ENCODE measurements at places on chromosomes 7 and 10.
A peak's percentile ranks its signal among the peaks of the same experiment; 100 is the strongest.

DNA sequence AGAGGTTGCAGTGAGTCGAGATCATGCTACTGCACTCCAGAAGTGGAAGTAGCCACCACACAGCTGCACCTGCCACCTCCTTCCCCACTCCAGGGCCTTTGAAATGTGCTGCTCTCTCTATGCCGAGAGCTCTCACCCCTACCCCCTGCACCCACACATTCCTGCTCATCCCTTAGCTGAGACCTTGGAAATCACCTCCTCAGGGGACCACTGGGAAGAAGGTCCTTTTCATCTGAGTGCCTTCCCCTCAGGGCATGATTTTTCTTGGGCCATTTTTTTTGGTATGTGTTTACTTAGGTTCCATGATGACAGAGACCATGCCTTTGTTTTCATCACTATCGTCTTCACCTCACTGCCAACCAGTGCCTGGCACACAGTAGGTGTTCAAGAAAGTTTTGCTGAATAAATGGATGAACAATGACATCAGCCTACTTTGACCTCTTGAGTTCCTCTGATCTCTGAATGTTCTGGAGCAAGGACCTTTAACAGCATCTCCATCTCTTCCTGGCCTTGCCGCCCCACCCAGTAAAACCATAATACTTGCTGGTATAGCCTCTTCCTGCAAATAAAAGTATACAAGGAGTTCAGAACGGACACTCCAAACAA lies 166.6 kb upstream of the KLF14 start:
- H3K4me1 ChIP-seq = peaks cover 100% of the 10 kb centered on the region
- no peak for DNase-seq
- H3K36me3 ChIP-seq = peaks cover 85% of the 10 kb centered on the region
- peak overlapping the region; percentile 94 for H3K27ac ChIP-seq
- H3K27me3 ChIP-seq = peaks cover 91% of the 10 kb centered on the region

GRCh38 chr7:20214921-20215669 lies 2.1 kb downstream of the MACC1 start:
- no peak overlapping the region for H3K4me3 ChIP-seq
- H3K36me3 ChIP-seq = no peaks in the 10 kb centered on the region
- H3K27me3 ChIP-seq = no peaks in the 10 kb centered on the region
- no peak for DNase-seq

GRCh38 chr10:75428434-75429158 lies 2.8 kb upstream of the LRMDA start:
- peaks cover 10% of the 10 kb centered on the region for H3K4me1 ChIP-seq
- peaks cover 30% of the 10 kb centered on the region for H3K27me3 ChIP-seq
- no peak for DNase-seq

GRCh38 chr10:71347587-71348395 lies 28.7 kb downstream of the SLC29A3 start:
- no peak overlapping the region for H3K27ac ChIP-seq
- no peak for DNase-seq
- no peak overlapping the region for H3K4me3 ChIP-seq
- peaks cover 12% of the 10 kb centered on the region for H3K4me1 ChIP-seq
- peaks cover 24% of the 10 kb centered on the region for H3K27me3 ChIP-seq

- H3K4me3 ChIP-seq = no peak overlapping the region
- H3K36me3 ChIP-seq = peaks cover 32% of the 10 kb centered on the region
- no peaks in the 10 kb centered on the region for H3K27me3 ChIP-seq
- DNase-seq = no peak
- H3K27ac ChIP-seq = no peak overlapping the region
Measured at GRCh38 chr7:77879272-77879671, 80.7 kb downstream of the PHTF2 start.

GRCh38 chr7:5282543-5283316 lies at the start of gene SLC29A4:
SLC29A4 (plus strand) TSS chr7:5282943; CDS start chr7:5287817, 4,874 bp downstream.
- no peak for DNase-seq
- 0 out of 2 replicates have a peak, but pooled peaks cover 4% of the 10 kb centered on the region for H3K4me1 ChIP-seq
- no peak within 1 kb of the TSS for H3K27ac ChIP-seq
- H3K4me3 ChIP-seq = no peak within 1 kb of the TSS
- no peaks in the 10 kb centered on the region for H3K36me3 ChIP-seq
- peaks cover 8% of the 10 kb centered on the region for H3K27me3 ChIP-seq

DNA sequence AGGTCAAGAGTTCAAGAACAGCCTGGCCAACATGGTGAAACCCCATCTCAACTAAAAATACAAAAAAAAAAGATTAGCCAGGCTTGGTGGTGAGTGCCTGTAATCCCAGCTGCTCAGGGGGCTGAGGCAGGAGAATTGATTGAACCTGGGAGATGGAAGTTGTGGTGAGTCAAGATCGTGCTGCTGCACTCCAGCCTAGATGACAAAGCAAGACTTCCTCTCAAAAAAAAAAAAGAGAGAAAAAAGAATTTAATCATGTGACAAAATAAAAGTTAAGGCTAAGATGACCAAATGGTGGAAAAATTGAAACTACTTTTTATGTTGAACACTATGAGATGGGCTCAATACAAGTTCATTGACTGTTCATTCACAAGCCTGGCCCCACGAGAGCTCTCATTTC lies 141.1 kb upstream of the WDR11 start:
- H3K27ac ChIP-seq = no peak overlapping the region
- no peaks in the 10 kb centered on the region for H3K36me3 ChIP-seq
- H3K27me3 ChIP-seq = no peaks in the 10 kb centered on the region

DNA sequence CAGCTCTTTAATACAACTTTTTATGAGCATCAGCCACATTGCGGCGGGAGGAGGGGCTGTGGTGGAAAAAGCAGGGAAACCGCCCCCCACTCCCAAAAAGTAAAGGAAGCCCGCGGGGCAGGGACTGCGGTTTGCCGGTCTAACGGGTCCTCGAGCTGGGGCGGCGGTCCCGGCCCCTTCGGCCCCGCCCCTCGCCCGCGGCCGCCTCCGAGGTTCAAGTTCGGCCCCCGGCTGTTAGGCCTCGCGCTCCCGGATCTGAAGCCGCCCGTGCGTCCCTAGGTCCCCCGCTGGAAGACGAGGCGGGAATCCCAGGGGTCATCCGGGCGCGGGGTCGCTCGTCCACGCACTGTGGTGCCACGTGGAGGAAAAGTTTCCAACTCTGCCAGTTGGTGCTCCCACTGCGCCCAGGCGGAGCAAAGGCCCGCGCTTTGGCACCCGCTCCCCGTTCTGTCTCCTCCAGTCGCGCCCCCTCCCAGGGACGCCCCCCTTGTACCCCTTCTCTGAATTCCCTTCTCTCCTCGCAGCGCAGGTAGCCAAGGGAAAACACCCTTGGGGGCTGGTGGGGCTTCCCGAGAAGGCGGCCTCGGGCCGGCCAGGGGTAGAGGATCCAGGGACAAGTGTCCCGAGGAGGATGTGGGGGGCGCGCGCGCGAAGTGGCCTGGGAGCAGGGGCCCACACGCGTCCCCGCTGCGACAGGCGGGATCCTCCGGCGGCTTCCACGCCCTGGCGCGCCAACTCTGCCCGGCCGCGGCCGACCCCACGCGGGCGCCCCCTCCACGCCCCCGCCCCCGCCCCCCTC lies 798 bp upstream of the AUTS2 start:
- no peaks in the 10 kb centered on the region for H3K36me3 ChIP-seq
- no peak overlapping the region for H3K27ac ChIP-seq
- peak overlapping the region; percentile 51 for H3K4me3 ChIP-seq
- peaks cover 7% of the 10 kb centered on the region for H3K27me3 ChIP-seq
- DNase-seq = no peak

DNA sequence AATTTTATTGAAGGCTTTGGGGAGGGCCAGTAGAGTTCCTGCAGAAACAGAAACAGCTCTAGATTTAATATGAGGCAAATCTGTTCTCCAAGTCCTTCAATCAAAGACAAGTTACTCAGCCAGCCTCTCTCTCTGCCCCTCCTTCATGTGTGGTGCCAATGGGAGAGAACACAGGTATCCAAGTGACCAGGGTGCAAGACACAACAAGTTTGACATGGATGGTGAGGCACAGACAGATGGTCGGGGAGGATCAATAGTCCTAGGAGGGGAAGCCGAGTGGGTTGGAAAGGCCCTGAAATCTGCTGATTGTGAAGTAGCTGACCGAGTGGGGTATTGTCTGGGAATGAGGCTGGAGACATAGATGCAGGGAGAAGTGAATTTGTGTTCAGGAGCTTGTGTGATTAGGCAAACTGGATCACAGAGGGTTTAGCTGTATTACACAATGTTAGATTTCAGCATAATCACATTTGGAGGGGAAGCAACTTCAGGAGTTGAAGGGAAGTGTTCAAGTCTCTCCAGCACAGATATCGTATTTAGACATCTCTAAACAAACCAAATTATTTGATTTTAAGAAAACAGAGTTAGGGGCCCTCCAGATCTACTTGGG lies 1.5 kb downstream of the GIMAP1 start:
- H3K27ac ChIP-seq = no peak overlapping the region
- H3K36me3 ChIP-seq = no peaks in the 10 kb centered on the region
- no peaks in the 10 kb centered on the region for H3K4me1 ChIP-seq
- no peak for DNase-seq
- H3K4me3 ChIP-seq = no peak overlapping the region
- H3K27me3 ChIP-seq = no peaks in the 10 kb centered on the region

GRCh38 chr10:93198401-93199131 lies 124.9 kb downstream of the CYP26A1 start:
- H3K4me3 ChIP-seq = peak overlapping the region; percentile 85
- peaks cover 3% of the 10 kb centered on the region for H3K27me3 ChIP-seq
- no peak overlapping the region for H3K27ac ChIP-seq
- H3K4me1 ChIP-seq = peaks cover 14% of the 10 kb centered on the region

- no peaks in the 10 kb centered on the region for H3K27me3 ChIP-seq
- DNase-seq = no peak
- no peak overlapping the region for H3K27ac ChIP-seq
Measured at GRCh38 chr7:92057375-92057774, 76.9 kb downstream of the CYP51A1 start.

DNA sequence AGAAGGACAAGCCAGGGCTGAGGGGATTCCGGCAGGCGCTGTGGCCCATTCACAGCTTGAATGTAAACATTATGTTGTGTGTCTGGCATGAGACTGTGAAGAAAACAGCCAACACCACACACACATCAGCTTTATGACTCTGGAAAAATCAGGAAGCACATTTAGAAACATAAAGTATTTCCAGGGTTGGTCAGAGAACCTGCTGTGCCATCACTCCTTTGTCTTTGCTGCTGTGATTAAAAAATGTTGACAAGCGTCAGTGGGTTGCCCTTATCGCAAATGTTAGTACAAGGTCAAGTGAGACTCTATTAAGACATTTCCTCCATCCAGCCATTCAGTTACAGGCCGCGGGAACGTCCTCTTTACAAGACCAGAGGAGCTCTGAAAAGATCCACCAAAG lies 95.4 kb downstream of the TAX1BP1 start:
- H3K4me3 ChIP-seq = no peak overlapping the region
- H3K4me1 ChIP-seq = no peaks in the 10 kb centered on the region
- no peak overlapping the region for H3K27ac ChIP-seq
- peaks cover 16% of the 10 kb centered on the region for H3K27me3 ChIP-seq
- no peak for DNase-seq

GRCh38 chr7:730501-731439 lies 3.7 kb upstream of the PRKAR1B start:
- no peak for DNase-seq
- H3K27ac ChIP-seq = no peak overlapping the region
- peaks cover 3% of the 10 kb centered on the region for H3K36me3 ChIP-seq
- H3K27me3 ChIP-seq = no peaks in the 10 kb centered on the region

DNA sequence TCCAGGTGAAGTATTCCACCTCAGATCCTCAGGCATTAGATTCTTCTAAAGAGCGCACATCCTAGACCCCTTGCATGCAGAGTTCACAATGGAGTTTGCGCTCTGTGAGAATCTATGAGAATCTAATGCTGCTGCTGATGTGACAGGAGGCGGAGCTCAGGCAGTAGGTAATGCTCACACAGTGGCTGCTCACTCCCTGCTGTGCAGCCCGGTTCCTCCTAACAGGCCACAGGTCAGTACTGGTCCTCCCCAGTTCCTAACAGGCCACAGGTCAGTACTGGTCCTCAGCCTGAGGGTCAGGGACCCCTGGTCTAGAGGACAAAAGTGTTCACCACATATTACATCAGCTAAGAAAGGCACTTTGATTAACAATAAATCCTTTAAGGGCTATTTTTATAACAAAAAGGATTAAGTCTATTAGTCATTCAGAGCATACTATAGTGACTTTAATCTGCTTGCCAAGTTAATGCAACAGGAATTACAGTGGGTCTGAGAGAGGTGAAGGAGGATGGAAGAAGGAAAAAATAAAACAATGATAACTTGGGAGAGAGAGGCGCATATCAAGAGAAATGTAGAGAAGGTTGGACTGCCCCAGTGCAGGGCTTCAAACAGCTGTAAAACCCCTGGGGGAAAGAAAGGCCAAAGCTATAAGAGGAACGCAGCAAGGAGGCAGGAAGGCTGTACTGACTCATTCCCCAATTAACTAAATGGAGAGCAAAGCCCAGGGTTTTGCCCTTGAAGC lies 49.2 kb downstream of the CUL2 start:
- DNase-seq = peak; percentile 73
- H3K4me3 ChIP-seq = peak overlapping the region; percentile 24
- peaks cover 30% of the 10 kb centered on the region for H3K36me3 ChIP-seq
- H3K4me1 ChIP-seq = peaks cover 52% of the 10 kb centered on the region
- peak overlapping the region; percentile 86 for H3K27ac ChIP-seq
- 0 out of 2 replicates have a peak, but pooled peaks cover 3% of the 10 kb centered on the region for H3K27me3 ChIP-seq

DNA sequence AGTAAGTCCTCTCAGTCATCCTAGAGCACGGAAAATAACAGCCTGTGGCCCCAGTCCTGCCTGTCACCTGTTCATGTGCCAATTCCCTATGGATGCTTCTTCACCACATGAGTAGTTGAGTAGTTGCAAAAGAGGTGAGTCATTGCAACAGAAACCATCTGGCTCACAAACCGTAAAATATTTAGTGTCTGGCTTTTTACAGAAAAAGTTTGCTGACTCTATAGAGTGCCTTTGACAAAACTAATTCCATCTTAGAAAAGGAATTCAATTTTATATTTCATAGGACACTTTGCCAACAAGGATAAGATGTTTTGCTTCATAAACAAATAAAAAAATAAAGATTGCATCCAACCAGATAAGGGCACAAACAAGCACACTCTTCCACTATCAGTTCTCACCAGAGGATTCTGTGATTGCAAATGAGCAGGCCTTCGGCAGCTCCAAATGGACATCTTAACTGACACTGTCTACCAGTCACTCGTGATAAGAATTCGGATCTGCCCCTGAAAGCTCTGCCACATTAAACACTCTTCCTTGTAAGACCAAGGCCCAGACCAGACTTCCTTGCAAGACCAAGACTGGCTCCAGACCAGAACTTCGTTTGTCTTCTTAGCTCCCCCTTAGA lies 242.7 kb upstream of the SEMA3C start:
- H3K27me3 ChIP-seq = no peaks in the 10 kb centered on the region
- no peak overlapping the region for H3K4me3 ChIP-seq
- no peaks in the 10 kb centered on the region for H3K36me3 ChIP-seq
- H3K4me1 ChIP-seq = peaks cover 40% of the 10 kb centered on the region
- H3K27ac ChIP-seq = peak overlapping the region; percentile 44

All from HFFc6 (cell line).